Myometrial cell (primary cell): ENCODE measurements at places on chromosomes 7 and 10. TPM values are rescaled to one million over a fixed set of nuclear protein-coding genes. Genes with fewer than 3 reads are reported as not detected.

The SPDYE16 gene
- total RNA-seq: not detected in 2 replicates

The CH25H gene
- 0.18 TPM in 1 of 2 replicates, not detected in the other for total RNA-seq

The OR6V1 gene
- total RNA-seq: not detected in 2 replicates

The MLXIPL gene
- total RNA-seq: not detected in 2 replicates

The FKBP6 gene
- not detected in 2 replicates for total RNA-seq

The FAM171A1 gene
- 16.7 and 18.1 TPM in 2 replicates for total RNA-seq

The FBXO24 gene
- under 0.01 and 0.18 TPM in 2 replicates for total RNA-seq

The FKBP14 gene
- total RNA-seq: 33.2 and 35.8 TPM in 2 replicates

The BTBD16 gene
- not detected in 2 replicates for total RNA-seq

The FAM221A gene
- total RNA-seq: 0.58 TPM in 1 of 2 replicates, not detected in the other

The HOXA9 gene
- 17.9 and 23.2 TPM in 2 replicates for total RNA-seq

The PLA2G12B gene
- not detected in 2 replicates for total RNA-seq

The ELFN1 gene
- total RNA-seq: 0.29 and 0.89 TPM in 2 replicates

The OR6B1 gene
- total RNA-seq: not detected in 2 replicates

The POLR2J2 gene
- total RNA-seq: not detected in 2 replicates

The ZNF425 gene
- total RNA-seq: 1.1 and 1.4 TPM in 2 replicates

The CLRN3 gene
- total RNA-seq: not detected in 2 replicates

The LRRC18 gene
- total RNA-seq: not detected in 2 replicates

The SEMA4G gene
- total RNA-seq: 0.29 and 0.89 TPM in 2 replicates

The EMX2 gene
- 3.2 and 4.6 TPM in 2 replicates for total RNA-seq

The PNLIPRP2 gene
- not detected in 2 replicates for total RNA-seq

The NET1 gene
- 28.5 and 39.7 TPM in 2 replicates for total RNA-seq
